NCI-H1417 (cell line): ENCODE measurements at places on chromosomes 5 and 9.

DNA sequence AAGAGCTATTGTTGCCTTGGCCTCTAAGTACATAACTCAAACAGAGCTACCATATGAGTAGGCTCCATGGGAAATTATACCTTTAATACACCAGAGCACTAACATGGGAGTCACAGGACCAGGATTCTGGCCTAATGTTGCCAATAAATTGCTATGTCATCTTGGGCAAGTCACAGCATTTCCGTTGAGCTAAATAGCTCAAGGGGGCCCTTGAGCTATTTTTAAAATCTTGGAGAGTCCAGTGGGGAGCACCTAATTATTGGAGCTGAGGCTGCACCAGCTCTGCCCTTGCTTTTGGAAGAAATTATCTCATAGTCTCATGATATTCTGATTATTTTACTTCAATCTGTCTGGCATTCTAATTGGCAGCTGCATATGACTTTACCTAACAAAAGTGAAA, 350.8 kb downstream of the ENC1 start:
- DNase-seq: no peak

- DNase-seq: no peak
Measured at GRCh38 chr5:82698026-82698425, 379.2 kb downstream of the TMEM167A start.

GRCh38 chr5:52580921-52581320, 206.8 kb upstream of the ITGA1 start:
- DNase-seq: no peak

DNA sequence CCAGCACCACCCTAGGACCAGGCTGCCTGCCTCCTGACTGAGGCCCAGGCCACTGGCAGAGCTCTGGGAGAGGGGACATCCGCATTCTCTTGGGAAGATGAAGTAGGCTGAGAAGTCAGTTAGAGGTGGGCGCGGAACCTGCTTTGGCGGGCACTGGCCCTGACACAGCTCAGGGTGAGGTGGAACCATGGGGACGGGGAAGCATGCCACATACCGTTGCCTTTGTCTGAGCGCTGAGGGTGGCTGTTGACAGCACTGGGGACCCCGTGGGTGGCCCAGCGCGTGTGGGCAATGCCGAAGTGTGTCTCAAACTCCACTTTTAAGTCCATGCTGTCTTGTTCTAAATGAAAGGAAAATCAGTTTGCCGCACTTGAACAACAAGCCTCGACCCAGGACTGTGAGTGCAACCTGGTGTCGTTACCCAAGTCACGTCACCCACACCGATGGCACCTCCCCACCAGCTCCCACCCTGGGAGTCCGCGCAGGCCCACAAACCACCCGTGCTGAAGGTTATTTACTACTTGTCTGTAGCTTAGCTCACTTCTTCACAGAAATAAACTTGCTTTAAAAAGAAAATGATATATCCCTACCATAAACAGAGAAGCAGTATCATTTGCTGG, 17.4 kb downstream of the GFPT2 start:
- DNase-seq: no peak

GRCh38 chr9:114731701-114732100, 49.7 kb upstream of the TEX48 start:
- no peak for DNase-seq

GRCh38 chr9:114790521-114790920, 15.3 kb downstream of the TNFSF15 start:
- DNase-seq: no peak

GRCh38 chr5:180920710-180921109, 21.8 kb downstream of the BTNL8 start:
- no peak for DNase-seq
